Right lobe of liver (tissue), 6 donors: ENCODE measurements at places on chromosomes 5 and 9. TPM values are rescaled to one million over a fixed set of nuclear protein-coding genes. Genes with fewer than 3 reads are reported as not detected.

DNA sequence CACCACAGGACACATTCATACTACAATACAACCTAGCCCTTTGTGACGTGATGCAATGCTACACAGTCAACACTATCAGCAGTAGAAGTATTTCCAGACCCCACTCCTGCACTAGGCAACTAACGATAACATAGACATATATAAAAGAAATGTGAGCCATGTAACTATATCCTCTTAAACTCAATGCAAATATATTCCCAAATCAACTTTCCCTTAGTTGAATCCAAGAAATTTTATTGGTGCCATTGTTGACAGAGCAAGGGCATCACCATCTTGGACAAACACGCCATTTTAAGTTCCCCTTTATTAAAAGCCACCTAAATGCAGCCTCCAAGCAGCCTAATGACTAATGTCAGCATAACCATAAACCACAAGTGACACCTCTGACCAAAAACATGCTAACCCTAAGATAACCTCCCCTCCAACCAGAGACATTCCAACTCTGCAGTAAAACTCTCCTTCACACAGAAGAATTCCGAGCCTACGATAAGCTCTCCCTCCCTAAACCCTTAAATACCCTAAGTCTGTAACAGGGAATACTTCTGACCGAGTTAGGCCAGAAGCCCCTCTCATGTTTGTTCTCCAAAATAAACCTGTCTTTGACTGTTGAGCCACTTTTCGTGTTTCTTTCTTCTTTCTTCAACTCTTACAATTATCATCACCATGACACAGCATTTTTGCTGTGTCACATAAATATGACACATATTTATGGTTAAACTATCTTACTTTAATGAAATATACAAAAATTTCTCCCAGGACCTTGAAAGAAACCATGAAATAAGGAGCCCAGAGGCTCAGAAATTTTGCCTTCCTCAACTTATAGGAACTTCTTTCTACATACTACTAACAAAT, 1497.8 kb downstream of the EFNA5 start:
- no peaks in the 10 kb centered on the region for H3K36me3 ChIP-seq
- H3K4me3 ChIP-seq: no peak overlapping the region
- H3K27ac ChIP-seq: no peak overlapping the region
- no peaks in the 10 kb centered on the region for H3K4me1 ChIP-seq
- DNase-seq: no peak

The FGF18 gene
- not detected for total RNA-seq

The PPP3R2 gene
- total RNA-seq: not detected

The HMMR gene
- total RNA-seq: 0.11 TPM

The BARHL1 gene
- not detected for total RNA-seq

The GPR151 gene
- total RNA-seq: not detected

The TEX10 gene
- 6.4 TPM for total RNA-seq

The PDE8B gene
- 1.5 TPM for total RNA-seq

GRCh38 chr9:123470121-123470782, 114.3 kb downstream of the CRB2 start:
- H3K36me3 ChIP-seq: no peaks in the 10 kb centered on the region
- peak; percentile 47 for DNase-seq
- no peaks in the 10 kb centered on the region for H3K27me3 ChIP-seq

GRCh38 chr9:88829276-88829675, 162.0 kb upstream of the S1PR3 start:
- H3K36me3 ChIP-seq: no peaks in the 10 kb centered on the region
- DNase-seq: no peak
- H3K27me3 ChIP-seq: no peaks in the 10 kb centered on the region
- H3K4me3 ChIP-seq: no peak overlapping the region

GRCh38 chr5:10149911-10150310, 99.8 kb downstream of the ATPSCKMT start:
- no peaks in the 10 kb centered on the region for H3K36me3 ChIP-seq
- H3K27me3 ChIP-seq: no peaks in the 10 kb centered on the region

The PCDHB9 gene
- 0.12 TPM for total RNA-seq

DNA sequence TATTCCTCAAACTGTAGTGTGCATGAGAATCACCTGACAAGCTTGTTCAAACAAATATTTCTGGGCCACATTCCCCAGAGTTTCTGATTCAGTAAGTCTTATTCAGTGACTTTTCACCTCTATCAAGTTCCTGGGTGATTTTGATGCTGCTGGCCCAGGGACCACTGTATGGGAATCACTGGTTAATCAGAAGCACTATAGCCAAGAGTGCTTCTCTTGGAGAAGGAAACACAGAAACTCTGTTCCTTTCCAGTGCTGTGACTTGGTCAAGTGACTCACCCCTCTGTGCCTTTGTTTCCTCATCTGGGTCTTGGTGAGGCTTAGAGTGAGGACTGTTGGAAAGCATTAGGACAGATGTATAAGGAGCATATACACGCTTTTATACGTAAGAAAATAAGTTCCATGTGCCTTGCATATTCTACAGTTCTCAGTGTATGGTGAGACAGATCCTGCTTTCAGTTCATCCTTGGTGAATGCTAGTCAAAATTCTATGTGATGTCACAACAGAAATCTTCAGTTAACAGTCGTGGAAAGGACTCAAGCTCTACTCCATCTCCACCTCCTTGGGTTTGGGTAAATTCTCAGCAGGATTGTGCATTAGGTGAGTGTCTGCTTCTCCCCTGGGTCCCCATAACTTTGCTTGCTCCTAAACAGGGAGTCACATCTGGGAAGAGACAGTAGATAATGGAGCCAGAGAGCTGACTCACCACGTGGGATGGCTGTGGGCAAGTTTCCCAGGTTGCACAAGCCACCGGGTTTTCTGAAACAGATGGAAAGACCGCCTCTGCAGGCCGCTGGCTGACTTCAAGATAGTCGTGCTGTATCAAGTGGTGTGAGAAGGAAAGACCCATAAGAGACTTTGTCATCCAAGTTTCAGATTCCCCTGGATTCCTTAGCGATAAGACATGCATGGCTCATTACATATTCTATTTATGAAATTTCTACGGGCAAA, 117.0 kb downstream of the NXNL2 start:
- no peaks in the 10 kb centered on the region for H3K27me3 ChIP-seq
- DNase-seq: peak; percentile 45
- no peaks in the 10 kb centered on the region for H3K4me1 ChIP-seq
- H3K27ac ChIP-seq: no peak overlapping the region
- no peaks in the 10 kb centered on the region for H3K36me3 ChIP-seq

The LCP2 gene
- total RNA-seq: 20.5 TPM

- H3K27me3 ChIP-seq: no peaks in the 10 kb centered on the region
- DNase-seq: no peak
- H3K4me3 ChIP-seq: no peak overlapping the region
- no peaks in the 10 kb centered on the region for H3K4me1 ChIP-seq
Measured at GRCh38 chr9:70830618-70831017, 290.8 kb downstream of the TRPM3 start.

DNA sequence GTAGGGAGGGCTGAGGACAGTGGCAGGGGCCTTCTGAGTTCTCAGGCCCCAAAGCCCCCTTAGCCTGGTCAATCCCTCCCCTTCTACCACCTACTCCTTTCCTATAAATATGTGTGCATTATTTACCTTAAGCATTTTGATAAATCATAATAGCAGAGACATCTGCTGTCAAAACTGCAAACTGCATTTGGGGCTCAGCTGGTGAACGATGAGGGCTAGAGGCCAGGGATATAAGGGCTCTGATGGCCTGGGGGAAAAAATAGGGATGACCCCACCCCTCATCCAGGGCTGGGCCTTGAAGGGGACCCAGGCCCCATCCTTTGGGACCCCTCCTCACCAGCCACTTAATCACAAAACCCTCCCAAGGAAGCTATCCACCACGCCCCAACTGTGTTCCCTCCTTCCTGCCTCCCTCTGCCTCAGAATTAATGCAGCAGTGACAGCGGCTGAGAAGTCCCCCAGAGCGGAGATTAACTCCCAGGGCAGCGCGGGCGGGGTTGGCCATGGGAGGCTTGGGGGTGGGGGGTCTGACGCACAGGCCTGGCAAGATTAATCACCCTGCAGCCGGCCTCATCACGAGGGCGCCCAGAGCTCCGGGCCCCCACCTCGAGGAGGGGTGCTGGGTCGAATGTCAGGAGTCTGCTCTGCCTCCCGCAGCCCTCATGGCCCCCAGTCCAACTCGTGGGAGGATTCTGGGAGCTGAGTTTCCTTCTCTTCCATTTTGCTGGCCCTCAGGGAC, 42.1 kb downstream of the CXXC5 start:
- H3K27ac ChIP-seq: no peak overlapping the region
- no peaks in the 10 kb centered on the region for H3K27me3 ChIP-seq
- H3K36me3 ChIP-seq: no peaks in the 10 kb centered on the region
- no peak overlapping the region for H3K4me3 ChIP-seq
- H3K4me1 ChIP-seq: no peaks in the 10 kb centered on the region

GRCh38 chr5:10423022-10423421, 18.7 kb upstream of the ROPN1L start:
- no peaks in the 10 kb centered on the region for H3K27me3 ChIP-seq
- no peak overlapping the region for H3K4me3 ChIP-seq
- no peak overlapping the region for H3K27ac ChIP-seq
- H3K36me3 ChIP-seq: no peaks in the 10 kb centered on the region

DNA sequence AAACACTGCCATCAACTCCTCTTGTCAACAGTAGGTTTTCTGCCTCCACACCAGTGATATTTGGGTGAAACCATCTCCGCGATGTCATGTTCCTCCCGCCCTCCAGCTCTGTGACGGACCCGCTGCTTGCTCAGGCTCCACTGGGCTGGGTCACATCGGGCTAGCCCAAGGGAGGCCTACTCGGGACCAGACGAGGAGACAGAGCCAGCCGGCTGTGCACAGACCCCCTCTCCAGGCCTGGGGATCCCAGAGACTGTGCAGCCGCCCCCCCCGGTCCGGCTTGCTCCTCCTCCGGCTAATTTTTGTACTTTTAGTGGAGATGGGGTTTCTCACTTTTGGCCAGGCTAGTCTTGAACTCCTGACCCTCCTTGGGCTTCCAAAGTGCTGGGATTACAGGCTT, 202.4 kb upstream of the PRDM9 start:
- DNase-seq: peak; percentile 54
- no peaks in the 10 kb centered on the region for H3K27me3 ChIP-seq
- H3K27ac ChIP-seq: no peak overlapping the region

The DPYSL3 gene
- 3.8 TPM for total RNA-seq

- DNase-seq: no peak
- no peaks in the 10 kb centered on the region for H3K27me3 ChIP-seq
- H3K4me3 ChIP-seq: no peak overlapping the region
- H3K27ac ChIP-seq: no peak overlapping the region
- no peaks in the 10 kb centered on the region for H3K4me1 ChIP-seq
- no peaks in the 10 kb centered on the region for H3K36me3 ChIP-seq
Measured at GRCh38 chr9:111099199-111100008, 61.1 kb upstream of the LPAR1 start.

GRCh38 chr9:96009690-96010472, 134.4 kb downstream of the ERCC6L2 start:
- no peak overlapping the region for H3K4me3 ChIP-seq
- H3K27me3 ChIP-seq: no peaks in the 10 kb centered on the region
- peak; percentile 82 for DNase-seq

The ABLIM3 gene
- 160 TPM for total RNA-seq

DNA sequence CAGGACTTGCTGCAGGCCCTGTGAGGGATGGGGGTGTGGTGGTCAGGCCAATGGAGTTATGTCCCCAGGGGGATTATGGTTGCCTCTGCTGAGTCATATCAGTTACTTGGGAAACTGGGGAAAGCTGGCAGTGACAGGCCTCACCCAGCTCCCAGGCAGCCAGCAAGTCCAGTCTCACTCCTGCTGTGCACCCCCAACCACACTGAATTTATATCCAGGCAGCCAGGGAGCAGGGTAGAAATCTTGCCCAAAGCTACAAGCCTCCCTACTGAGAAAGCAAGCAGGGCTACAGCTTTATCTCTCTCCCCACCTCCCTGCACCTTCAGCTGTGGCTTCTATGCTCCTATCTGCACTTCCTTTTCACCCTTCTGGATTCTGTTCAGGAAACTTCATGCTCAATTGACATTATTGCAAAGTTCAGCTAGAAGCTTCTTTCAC, 2076.0 kb upstream of the CDH9 start:
- H3K36me3 ChIP-seq: no peaks in the 10 kb centered on the region
- H3K4me3 ChIP-seq: no peak overlapping the region

DNA sequence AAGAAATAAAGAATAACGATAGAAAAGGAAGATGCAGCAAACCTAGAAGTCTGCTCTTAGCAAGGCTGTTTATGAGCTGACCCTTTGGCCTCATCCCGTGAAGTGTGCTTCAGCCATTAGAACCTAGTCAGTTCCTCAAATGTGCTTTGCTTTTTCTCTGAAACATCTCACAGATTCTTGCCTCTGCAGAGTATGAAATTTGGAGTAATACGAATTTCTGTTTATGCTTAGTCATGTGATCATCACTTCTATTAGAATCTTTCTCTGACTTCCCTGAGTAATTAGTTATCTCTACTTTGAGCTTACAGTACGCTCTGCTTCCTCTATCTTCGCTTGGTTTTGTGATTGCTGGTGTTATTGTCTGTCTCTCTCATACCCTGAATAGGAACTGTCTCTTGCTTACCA, 11.3 kb downstream of the CYSTM1 start:
- no peaks in the 10 kb centered on the region for H3K27me3 ChIP-seq
- H3K36me3 ChIP-seq: no peaks in the 10 kb centered on the region
- no peak overlapping the region for H3K27ac ChIP-seq
- H3K4me1 ChIP-seq: peaks cover 4% of the 10 kb centered on the region
- no peak for DNase-seq
- H3K4me3 ChIP-seq: no peak overlapping the region

- H3K27me3 ChIP-seq: no peaks in the 10 kb centered on the region
- H3K27ac ChIP-seq: no peak overlapping the region
- no peak for DNase-seq
- H3K4me1 ChIP-seq: no peaks in the 10 kb centered on the region
- no peaks in the 10 kb centered on the region for H3K36me3 ChIP-seq
Measured at GRCh38 chr9:94654165-94654894, 15.0 kb upstream of the FBP1 start.

- no peaks in the 10 kb centered on the region for H3K36me3 ChIP-seq
- H3K4me3 ChIP-seq: no peak overlapping the region
- H3K27me3 ChIP-seq: no peaks in the 10 kb centered on the region
- no peaks in the 10 kb centered on the region for H3K4me1 ChIP-seq
Measured at GRCh38 chr5:173733831-173734501, 117.5 kb upstream of the BOD1 start.

The OGN gene
- total RNA-seq: not detected

- H3K36me3 ChIP-seq: no peaks in the 10 kb centered on the region
- H3K4me1 ChIP-seq: peaks cover 3% of the 10 kb centered on the region
- no peak overlapping the region for H3K4me3 ChIP-seq
- H3K27ac ChIP-seq: no peak overlapping the region
- H3K27me3 ChIP-seq: no peaks in the 10 kb centered on the region
Measured at GRCh38 chr5:157914151-157914788, 55.3 kb upstream of the CLINT1 start.

The CSF2 gene
- not detected for total RNA-seq

The ZDHHC11 gene
- total RNA-seq: 3.8 TPM

DNA sequence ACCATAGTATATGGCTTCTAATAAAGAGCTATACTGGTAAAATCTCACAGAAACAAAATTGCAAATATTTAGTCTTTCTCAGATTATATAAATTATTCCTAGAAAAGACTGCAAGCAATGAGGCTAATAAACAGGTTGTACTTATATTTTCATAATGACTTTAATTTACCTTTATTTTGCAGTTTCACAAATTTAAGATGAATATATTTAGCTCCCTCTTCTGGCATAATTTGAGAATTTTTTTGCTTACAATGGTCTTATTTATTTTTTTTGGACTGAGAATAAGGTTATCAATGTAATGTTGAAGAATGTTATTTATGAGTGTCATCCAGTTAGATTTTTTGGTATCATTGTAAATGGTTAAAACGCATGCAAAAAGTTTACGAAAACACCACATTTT, 56.7 kb downstream of the PIK3R1 start:
- H3K36me3 ChIP-seq: peaks cover 39% of the 10 kb centered on the region
- no peak overlapping the region for H3K27ac ChIP-seq
- no peak for DNase-seq
- H3K4me3 ChIP-seq: no peak overlapping the region
